ENCODE measurements at places on chromosomes 11 and 22.

- no peak for DNase-seq
Observed at GRCh38 chr11:100681064-100681502, 6.0 kb upstream of the ARHGAP42 start.

DNA sequence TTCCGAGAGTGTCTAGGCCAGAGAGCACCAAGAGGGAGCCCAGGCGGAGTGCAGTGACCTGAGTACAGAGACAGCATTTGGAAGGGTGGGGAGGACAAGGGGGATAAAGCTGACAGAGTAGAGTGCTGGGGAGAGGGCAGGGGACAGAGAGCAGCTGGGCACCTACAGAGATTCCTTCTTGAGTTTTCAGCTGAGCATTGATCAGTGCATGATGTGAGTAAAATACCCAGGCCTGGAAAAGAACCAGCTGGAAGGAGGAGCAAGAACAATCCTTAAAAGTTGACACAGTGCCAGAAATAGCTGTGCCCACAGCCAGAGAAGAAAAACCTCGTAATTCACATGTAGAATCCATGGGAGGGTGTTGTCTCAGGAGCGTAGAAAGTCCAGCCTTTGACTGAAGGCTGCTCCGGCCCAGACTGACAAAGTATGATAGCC is 33.9 kb upstream of the PANX2 start:
- DNase-seq, result no peak

- DNase-seq, result no peak
Observed at GRCh38 chr11:19025481-19026406, 34.8 kb downstream of the MRGPRX2 start.

DNA sequence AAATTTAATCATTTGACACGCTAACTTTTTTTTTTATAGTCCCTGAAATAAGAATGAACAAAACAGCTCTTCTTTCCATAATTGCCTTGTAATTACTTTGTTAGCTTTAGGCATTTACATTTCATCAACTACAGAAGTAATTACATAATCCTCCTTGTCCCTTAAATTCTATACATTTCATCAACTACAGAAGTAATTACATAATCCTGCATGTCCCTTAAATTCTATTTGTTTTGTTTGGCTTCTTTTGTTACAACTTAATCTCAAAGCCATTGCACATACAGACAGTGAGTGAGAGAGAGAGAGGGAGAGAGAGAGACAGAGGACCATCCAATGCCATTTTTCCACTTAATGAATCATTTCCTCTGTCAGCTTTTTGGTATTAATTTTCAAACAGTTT is 873.2 kb downstream of the METTL15 start:
- DNase-seq, result no peak
